RPMI7951 (cell line): ENCODE measurements at places on chromosomes 11 and 22. TPM values are rescaled to one million over a fixed set of nuclear protein-coding genes. Genes with fewer than 3 reads are reported as not detected.

DNA sequence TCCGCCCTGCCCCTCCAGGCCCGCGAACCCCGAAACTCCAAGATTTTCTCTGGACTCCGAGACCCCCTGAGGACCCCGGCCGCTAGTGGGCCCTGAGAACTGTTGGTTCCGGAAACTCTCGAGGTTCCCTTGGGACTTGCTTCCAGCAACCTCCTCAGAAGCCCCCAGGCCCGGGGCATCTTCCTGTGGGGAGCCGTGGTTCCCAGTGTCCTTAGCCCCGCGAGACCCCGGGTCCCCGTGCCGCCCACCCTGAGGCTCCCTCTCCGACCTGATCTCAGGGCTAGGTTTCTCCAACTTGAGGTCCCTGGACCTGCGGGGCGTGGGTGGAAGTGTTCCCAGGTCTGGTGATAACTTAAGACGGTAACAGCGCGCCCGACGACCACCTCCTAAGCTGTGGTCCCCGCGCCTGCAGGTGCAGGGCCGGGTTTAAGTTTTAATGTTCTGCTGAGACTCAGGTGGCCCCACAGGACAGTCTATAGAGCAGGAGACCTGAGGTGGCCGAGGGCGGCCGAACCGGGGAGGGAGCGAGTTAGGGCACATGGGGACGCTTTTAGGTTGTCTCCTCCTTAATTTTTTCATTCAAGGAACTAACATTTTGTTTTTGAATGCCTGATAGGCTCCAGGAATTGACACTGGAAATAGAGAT, 720 bp downstream of the FAM118A start:
- no peak for DNase-seq

DNA sequence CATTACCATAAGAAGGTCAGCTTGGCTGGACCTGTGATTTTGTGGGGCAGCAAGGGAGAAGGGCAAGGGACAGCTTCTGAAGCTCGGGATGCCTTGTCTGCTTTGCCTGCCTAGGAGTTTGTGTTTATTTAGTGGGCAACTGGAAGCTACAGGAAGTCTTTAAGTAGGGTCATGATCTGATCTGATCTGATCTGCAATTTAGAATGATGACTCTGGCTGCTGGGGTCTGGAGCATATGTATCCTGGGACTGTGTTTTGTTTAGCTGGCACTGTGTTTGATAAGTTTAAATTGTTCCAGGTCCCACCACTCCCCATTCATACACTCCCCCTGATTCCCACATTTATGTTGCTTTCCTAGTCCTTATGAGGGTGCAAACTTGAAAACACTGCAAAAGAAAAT, 47.7 kb upstream of the HTATIP2 start:
- DNase-seq: no peak

GRCh38 chr11:69495441-69496201, 14.2 kb downstream of the LINC01488 start:
- DNase-seq: no peak

- DNase-seq: peak; percentile 56
Observed at GRCh38 chr11:126607374-126607773, 251.9 kb downstream of the ST3GAL4 start.

- no peak for DNase-seq
Observed at GRCh38 chr22:46062971-46063631, 86.1 kb upstream of the WNT7B start.

GRCh38 chr22:49629586-49630447, 197.9 kb downstream of the BRD1 start:
- no peak for DNase-seq

DNA sequence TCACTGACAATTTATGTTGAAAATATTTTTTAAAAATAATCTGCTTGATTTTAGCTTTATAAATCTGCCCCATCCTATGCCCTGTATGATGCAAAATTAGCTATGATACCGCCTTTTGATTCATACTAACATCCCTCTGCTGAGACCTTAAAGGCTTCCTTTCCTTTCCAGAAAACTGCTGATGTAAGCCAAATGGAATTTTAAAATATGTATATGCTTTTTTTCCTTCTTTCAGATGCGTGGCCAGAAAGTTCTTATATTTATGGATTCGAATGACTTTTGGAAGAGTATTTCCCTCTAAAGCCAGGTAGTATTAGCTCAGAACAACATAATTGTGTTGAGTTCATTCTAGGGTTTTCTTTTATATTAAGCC, 34.5 kb downstream of the SFI1 start:
- DNase-seq: no peak

DNA sequence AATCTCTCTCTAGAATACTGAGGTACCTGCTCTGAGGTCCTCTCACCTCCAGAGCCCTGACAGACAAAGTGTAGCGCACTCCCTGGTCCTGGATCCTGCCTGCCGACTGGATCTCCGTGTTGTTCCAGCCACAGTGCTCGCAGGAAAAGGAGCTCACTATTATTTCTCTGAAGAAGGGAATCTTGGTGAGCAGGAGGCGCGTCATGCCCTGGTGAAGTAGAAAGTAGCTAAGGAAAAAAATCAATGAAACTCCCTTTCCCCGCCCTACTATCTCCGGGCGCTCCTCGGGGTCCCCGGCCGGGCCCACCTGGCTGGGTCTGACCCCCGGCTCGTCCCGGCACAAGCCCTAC, 412 bp downstream of the ZPR1 start:
- no peak for DNase-seq

DNA sequence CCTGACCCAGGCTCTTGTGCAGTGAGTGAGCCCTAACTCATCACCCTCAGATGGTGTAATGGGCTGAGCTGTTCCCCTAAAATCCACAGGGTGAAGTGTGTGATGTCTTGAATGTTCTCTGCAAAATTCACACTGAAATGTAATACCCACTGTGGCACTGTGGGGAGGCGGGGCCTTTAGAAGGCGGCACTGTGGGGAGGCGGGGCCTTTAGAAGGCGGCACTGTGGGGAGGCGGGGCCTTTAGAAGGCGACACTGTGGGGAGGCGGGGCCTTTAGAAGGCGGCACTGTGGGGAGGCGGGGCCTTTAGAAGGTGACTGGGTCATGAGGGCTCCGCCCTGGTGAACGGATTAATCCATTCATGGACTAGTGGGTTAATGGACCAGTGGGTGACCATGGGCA, 33.0 kb downstream of the CHID1 start:
- DNase-seq: no peak

DNA sequence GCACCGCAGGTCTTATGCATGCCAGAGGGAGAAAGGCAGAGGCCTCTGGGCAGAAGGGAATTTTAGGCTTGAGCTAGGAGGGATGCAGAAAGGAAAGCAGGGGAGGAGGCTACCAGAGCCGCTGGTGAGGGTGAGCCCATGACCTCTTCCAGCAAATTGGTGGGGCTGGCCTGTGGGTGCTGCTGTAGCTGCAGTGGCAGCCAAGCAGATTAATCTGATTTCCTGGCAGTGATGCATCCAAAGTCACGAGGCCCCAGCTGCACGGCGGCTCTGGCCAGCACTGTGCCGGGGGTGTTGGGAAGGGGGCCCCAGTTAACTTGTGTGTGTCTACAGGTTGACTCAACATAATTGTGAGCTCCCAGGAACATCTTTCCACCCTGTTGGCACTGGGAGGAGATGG, 41.4 kb upstream of the B3GAT1 start:
- no peak for DNase-seq

DNA sequence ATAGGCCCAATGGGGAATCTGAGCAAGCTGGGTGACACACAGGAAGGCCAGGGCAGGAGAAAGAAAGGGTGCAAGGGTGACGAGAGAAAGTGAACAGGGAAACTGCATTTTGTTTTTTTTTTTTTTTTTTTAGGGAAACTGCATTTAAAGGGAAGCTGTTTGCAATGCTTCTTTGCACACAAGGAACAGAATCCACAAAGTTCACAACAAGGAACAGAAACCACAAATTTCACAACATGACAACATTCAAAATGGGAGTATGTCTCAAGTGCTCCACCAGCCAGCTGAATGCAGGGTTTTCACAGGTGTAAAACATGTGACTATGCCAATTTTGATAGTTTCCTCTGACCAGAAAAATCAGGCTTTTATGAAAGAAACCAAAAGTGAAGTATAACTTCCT, 6.8 kb upstream of the PLAAT3 start:
- no peak for DNase-seq

DNA sequence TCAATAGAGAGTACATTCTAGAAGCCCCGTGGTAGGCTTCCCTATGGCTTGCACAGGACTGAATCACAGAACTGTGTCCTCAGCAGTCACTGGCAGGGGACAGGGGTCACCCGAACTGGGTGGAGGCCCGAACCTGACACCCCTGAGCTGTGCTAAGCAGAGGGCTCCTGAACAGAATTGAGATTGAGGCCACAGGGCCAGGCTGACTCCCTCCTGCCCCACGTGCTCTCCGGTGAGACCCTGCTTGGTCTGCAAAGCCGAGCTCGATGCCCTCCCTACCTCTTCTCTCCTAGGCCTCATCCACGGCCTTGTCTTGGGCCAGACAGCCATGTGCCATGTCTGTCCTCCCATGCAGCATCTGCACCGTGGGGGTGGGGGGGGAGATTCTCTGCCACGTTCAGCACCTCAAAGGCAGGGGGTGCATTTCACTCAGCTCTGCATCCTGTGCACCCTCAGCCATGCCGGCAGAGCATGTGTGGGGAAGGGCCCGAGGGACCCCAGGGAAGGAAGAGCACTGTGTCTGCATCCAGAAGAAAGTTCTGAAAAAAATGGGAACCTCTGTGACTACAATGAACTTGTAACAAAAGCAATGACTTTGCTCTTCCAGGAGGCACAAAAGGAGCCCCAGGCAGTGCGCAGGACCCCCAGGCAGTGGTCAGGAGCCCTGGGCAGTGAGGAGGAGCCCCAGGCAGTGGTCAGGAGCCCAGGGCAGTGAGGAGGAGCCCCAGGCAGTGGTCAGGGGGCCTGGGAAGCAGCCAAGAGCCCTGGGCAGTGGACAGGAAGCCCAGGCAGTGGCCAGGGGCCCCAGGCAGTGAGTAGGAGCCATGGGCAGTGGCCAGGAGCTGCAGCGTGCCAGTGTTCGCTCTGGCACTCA, 76.7 kb upstream of the SEPTIN5 start:
- no peak for DNase-seq

- DNase-seq: peak; percentile 87
Observed at GRCh38 chr11:129960216-129961214, 42.1 kb downstream of the PRDM10 start.

Gene PDGFB
- total RNA-seq: 1.2 and 1.7 TPM in 2 replicates

Gene LRRC32
- 13.4 and 13.6 TPM in 2 replicates for total RNA-seq

Gene PHF21B
- total RNA-seq: not detected in 2 replicates

Gene C22orf42
- total RNA-seq: not detected in 2 replicates
